ENCODE measurements at places on chromosomes 12 and 14.
A peak's percentile ranks its signal among the peaks of the same experiment; 100 is the strongest.

GRCh38 chr12:111636209-111636945 is 37.3 kb upstream of the ATXN2 start:
- no peak for DNase-seq

DNA sequence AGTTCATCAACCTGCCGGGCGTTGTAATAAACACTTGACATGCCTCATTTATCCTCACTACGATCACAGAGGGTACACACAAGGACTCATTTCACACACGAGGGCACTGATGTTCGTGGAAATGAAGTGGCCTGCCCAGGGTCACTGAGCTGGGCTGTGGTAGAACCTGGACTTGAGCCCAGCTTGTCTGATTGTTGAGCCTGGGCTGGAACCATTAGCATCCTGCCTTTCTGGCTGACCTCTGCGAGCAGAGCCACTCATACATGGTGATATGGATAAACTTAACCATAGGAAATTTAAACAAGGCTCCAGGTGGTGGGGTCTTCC is 16.6 kb upstream of the JDP2 start:
- DNase-seq, result no peak

DNA sequence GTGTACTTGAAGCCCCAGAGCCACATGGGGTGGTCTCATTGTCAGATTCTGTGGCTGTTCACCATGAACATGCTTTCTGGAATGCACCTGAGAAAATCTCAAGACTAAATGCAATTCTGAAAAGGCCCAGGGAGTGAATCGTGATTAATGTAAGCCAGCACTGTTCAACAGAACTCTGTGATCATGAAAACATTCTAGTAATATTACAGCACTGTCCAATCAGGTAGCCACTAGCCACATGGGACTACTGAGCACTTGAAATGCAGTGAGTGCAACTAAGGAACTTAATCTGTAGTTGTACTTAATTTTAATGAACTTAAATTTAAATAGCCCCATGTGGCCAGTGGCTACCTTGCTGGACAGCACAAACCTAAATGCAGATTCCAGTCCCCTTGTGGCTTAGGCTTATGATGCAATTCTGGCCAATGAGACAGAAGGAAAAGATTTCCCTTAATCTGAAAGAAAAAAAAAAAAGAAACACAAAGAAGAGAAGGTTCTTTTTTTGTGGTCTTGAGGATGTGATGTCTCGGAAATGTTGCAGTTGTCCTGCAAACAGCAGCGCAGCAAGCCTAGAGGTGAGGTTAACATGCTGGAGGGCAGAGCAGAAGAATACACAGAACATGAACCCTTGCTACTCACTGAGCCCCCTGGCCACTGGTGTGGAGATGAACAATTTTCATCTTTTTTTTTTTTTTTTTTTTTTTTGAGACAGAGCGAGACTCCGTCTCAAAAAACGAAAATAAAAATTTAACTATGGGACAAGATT is 48.2 kb downstream of the SPPL3 start:
- no peak for DNase-seq

GRCh38 chr12:117298191-117298590 is 63.2 kb downstream of the NOS1 start:
- no peak for DNase-seq

- DNase-seq, result no peak
Observed at GRCh38 chr12:126719912-126720705, 1546.9 kb upstream of the TMEM132C start.

GRCh38 chr12:14956024-14956891 is 5.1 kb downstream of the ARHGDIB start:
- peak; percentile 62 for DNase-seq

DNA sequence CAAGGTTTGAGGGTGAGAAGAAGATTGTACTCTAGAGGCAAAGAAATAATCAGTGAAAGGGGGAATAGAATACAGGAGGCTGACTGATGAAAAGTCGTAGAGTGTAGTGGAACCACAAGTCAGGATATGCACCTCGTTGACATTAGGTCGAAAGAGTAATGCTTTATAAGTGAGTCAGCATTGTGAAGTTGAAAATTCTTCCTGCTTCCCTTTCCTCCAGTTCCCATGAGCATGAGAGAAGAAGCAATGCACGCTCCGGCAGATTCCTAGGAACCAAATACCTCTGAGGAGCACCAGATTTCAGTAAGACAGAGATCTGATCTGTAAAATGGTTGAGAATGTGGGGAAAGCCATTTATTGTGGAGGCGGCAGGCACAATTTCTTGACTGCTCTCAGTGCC is 16.5 kb downstream of the CCER1 start:
- no peak for DNase-seq

GRCh38 chr12:72493407-72493806 is 221.2 kb downstream of the TRHDE start:
- no peak for DNase-seq

GRCh38 chr12:44157359-44157758 is 321.5 kb downstream of the TMEM117 start:
- no peak for DNase-seq
